Stimulated activated CD8-positive, alpha-beta memory T cell treated with anti-CD3 and anti-CD28 coated beads, Interleukin-4, amount 100 ng/mL, for 1 hour (primary cell): ENCODE measurements at places on chromosomes 12 and 14.

DNA sequence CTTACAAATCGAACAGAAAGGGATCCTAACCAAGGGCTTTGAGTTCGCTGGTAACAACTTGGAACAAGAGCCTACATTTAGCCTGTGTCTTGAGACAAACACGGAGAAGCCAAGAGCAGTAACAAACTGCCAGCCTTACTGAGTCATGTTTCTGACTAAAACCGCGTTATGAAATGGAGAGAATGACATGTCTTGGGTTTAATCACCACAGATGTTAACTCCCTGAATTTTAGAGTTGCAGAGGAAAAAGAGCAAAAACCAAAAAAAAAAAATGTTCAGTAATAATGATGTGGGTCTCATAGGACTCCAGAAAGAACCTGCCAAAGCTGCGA lies 1.0 kb downstream of the BLTP3B start:
- DNase-seq: no peak

DNA sequence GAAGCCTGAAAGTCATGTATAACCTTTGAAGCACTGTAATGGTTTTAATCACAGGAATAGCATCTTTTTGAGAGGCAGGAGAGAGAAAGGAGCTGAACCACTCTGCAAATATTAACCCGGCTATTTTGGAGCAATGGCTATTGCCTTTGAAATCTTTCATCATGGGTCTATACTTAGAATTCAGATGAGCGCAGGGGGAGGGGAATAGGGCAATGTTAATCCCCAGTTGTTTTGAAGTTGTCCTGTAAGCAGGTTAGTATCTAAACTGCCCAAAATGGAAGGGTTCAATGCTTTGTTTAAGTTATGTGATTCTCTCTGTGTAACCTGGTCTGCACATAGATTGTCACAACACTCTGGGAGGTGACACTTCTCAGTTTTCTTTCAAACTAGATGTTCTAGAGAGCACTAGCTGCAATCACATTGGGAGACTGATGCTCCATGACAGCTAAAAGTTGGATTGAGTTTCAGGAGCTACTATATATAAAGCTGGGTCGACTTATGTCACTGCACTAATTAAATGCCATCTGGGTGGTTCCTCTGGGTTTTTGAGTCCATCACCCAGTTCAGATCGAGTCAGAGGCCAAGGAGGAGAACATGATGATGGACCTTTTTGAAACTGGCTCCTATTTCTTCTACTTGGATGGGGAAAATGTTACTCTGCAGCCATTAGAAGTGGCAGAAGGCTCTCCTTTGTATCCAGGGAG lies at the start of gene MYF6:
MYF6 (plus strand) TSS at position 509 of the 704 bp plus-strand sequence; CDS start at position 595, 86 bp downstream.
- no peak for DNase-seq

DNA sequence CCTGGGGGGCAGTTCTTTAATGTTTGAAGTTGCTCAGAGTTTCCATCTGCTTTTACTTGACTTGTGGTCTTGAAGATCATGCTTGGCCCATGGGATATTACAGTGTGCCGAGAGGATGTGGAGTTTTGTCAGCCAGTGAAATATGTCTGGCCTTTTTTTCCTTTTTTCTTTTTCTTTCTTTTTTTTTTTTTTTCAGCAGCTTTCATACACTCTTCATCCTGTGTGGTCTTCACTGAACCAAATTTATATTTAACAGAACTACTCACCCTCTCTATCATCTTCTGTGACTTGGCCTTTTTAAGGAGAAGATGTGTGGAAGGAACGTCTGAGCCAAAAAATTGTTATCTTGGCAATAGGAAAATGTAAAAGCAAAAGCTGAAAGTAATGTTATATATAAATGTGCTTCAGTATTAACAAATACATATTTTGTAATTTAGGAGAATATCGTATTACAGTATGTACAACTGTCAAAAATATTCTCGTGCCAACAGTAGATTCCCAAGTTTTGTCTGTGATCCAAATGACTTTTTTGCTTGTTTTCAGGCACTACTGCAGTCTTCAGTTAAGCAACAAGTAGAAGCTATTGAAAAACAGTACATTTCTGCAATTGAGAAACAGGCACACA lies 200.6 kb downstream of the CCDC91 start:
- no peak for DNase-seq

GRCh38 chr12:67927324-67927723 lies 61.9 kb upstream of the IFNG-AS1 start:
- no peak for DNase-seq

GRCh38 chr12:49296034-49296835 lies 1.3 kb downstream of the PRPH start:
- peak; percentile 33 for DNase-seq

DNA sequence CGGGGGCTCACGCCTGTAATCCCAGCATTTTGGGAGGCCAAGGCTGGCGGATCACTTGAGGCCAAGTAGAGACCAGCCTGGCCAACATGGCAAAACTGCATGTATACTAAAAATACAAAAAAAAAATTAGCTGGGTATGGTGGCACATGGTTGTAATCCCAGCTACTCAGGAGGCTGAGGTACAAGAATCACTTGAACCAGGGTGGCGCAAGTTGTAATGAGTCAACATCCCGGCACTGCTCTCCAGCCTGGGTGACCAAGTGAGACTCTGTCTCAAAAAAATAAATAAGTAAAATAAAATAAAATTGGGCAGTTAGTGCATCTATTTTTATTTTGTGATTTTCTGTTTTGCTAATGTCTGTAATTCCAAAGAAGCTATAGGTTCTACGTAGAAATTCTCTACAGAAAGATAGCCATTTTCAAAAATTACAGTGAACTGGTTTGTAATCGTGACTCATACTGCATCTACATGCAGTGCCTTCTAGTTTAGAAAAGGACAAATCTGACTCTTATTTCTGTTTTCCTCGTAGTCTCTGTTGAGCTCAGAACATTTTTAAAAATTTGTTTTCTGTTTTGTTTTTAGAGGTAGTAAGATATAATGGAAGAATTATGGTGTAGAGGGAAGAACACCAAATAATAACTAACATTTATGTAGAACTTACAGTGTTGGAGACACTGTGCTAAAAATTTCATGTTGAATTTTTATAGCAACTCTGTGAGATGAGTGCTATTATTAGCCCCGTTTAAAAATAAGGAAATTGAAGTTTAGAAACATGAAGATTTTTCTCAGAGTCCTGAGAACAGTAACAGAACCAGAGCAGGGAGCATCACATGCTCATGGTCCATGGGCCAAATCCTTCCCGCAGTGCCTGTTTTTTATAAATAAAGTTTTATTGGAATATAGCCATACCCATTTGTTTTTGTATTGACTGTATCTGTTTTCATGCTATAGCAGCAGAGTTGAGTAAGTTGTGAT lies 201.2 kb downstream of the SYNE2 start:
- DNase-seq: no peak

GRCh38 chr12:6367065-6367968 lies 8.0 kb downstream of the SCNN1A start:
- no peak for DNase-seq

GRCh38 chr14:94372021-94372605 lies 16.3 kb downstream of the SERPINA1 start:
- DNase-seq: no peak

GRCh38 chr14:105848570-105848969 lies 322.2 kb downstream of the TMEM121 start:
- no peak for DNase-seq

DNA sequence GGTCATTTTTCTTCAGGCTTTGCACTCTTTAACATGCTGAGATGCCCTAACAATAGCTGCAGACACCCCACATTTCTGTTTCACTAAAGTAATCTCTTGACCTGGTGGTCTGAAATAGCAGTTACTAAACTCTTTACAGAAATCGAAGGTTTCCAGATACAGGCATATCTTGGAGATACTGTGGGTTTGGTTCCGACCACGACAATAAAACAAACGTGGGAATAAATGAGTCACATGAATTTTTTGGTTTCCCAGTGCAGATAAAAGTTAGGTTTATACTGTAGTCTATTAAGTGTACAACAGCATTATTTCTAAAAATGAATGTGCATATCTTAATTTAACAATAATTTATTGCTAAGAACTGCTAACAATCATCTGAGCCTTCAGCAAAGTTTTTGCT lies 208.7 kb downstream of the EGLN3 start:
- DNase-seq: no peak

DNA sequence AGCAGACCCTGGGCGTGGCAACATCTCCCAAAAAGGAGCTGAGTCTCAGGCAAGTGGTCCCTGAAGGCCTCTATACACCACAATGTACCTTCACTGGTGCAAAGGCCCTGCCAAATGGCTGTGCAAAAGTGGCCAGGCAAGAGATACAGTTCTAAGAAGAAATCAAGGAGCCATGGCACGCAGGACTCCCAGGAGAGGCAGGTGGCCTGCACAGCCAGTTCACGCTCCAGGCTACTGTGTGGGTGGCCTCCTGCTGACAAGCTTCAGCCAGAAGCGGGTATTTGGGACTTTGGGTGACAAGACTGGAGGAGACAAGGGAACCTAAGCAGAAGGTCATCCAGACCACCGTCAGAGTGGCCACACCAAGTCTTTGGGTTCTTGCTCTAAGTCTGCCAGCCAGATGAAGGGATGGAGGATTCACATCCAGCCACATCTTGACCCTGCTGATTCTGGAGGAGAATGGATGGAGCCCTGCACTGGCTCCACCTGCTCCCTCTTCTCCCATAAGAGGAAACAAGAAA lies 20.5 kb upstream of the ZFP36L1 start:
- no peak for DNase-seq

DNA sequence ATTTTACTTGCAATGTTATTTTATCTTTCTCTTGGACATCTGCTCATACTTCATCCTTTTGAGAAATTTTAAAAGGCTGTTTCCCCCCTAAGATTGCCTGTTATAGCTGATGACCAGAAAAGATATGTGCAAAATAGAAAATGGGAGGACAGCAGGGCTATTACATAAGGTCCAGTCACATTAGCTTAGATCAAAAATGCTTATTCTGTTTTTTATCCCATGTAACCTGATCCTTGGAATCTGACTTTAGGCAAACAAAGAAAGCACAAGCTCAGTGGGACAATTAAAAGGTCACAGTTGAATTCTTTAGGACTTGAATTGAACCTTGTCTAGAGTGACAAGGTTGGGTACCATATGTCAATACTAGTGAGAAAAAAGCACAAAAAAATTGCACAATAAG lies 65.1 kb upstream of the TRHDE start:
- DNase-seq: no peak

- no peak for DNase-seq
Observed at GRCh38 chr12:14340371-14340770, 25.1 kb upstream of the ATF7IP start.

- DNase-seq: no peak
Observed at GRCh38 chr12:6145564-6145963, 21.1 kb upstream of the VWF start.

- no peak for DNase-seq
Observed at GRCh38 chr12:17296882-17297281, 690.9 kb upstream of the LMO3 start.

- DNase-seq: no peak
Observed at GRCh38 chr12:33245434-33245833, 194.2 kb downstream of the SYT10 start.

DNA sequence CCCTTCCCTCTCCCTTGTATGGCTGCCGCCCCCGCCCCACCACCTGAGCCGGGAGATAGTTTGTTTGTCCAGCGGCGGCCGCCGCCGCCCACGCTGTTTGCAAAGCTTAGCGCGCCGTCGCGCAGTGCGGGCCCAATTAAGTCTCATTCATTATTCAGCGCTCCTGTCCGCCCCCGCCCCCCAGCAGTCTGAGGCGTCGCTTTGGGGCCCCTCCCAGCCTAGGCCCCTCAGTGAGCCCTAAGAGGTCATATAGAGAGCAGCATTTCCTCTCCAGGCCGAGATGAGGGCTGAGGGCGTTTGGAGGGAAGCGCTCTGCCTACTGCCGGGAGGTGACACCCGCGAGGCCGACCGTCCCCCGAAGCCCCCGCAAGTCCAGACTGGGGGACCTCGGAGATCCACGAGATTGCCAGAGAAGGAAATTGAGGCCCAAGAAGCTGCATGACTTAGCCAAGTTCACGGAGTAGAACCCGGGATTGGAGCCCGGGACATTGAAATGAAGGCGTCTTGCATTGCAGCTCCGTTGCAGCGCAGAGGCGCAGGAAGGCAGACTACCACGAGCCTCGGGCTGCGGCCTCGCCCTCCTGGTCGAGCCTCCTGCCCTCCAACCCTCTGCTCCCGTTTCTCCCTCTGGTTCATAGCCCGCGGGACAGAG lies at the start of gene DNAJC22:
DNAJC22 (plus strand) TSS at position 230 of the 652 bp plus-strand sequence. CDS start 1,985 bp downstream, outside the sequence.
- DNase-seq: no peak

GRCh38 chr12:93773122-93773871 lies 96.1 kb downstream of the CRADD start:
- DNase-seq: no peak

- no peak for DNase-seq
Observed at GRCh38 chr12:121903202-121903601, 14.6 kb downstream of the PSMD9 start.

DNA sequence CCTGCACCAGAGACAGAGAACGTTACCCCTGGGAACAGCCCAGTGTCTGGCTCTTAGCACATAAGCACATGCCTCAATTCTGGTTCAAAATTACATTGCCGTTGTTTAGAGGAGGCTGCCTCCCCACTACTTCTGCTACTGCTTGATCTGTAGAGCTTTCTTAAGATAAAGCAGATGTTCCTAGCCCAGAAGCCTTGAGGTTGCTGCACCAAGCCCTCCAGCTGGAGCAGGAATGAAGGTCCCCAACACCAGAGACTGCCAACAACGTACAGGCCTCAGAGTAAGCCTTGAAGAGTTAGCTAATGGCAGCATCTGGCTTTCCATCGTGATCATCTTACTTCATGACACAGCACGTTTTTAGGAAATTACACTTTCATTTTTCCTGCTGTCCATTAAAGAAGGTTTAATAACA lies 34.7 kb upstream of the AMIGO2 start:
- no peak for DNase-seq
